ENCODE measurements at places on chromosomes 1 and 21. TPM values are rescaled to one million over a fixed set of nuclear protein-coding genes. Genes with fewer than 3 reads are reported as not detected.

GRCh38 chr1:31299365-31299764 is 2.5 kb downstream of the ZCCHC17 start:
- no peak for DNase-seq

GRCh38 chr1:88581703-88582102 is 102.4 kb upstream of the PKN2 start:
- DNase-seq = no peak

DNA sequence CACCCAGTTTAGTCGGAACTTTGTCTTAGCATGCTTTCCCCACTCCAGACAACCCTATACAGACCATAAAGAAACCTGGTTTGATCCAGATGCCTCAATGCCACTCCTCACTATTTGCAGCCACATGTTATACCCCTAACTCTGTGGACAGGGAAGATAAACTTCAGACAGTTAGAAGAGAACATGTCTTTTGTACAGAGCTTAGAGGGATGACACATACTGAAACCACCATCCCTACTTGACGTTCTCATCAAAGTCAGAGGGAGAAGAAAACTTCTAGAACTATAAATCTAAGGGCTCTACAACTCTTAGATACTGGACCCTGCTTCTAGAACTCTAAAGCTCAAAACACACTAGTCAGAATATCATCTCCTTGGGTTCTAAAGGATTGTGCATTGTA is 3.7 kb downstream of the SYT6 start:
- no peak for DNase-seq

GRCh38 chr1:70458131-70458530 is 47.1 kb downstream of the CTH start:
- DNase-seq = no peak

GRCh38 chr1:195434566-195435203 is 1173.6 kb downstream of the KCNT2 start:
- no peak for DNase-seq

DNA sequence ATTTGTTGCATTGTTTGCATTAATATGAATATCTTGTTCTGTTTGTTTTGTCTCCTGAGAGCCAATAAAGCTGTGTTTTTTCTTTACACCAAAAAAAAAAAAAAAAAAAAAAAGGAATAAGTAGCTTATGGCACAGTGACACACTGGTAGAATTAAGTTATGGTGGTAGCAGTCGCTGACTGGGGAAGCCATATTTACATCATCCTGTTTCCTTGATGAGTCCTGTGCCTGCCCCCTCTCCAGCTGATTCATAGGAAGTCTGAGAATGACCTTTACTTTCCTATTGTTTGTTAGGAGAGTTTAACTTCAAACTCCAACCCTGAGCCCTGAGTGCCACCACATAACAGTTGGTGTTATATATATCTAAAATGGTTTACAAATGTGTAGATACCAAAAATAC is 62.2 kb downstream of the OBSCN start:
- no peak for DNase-seq

DNA sequence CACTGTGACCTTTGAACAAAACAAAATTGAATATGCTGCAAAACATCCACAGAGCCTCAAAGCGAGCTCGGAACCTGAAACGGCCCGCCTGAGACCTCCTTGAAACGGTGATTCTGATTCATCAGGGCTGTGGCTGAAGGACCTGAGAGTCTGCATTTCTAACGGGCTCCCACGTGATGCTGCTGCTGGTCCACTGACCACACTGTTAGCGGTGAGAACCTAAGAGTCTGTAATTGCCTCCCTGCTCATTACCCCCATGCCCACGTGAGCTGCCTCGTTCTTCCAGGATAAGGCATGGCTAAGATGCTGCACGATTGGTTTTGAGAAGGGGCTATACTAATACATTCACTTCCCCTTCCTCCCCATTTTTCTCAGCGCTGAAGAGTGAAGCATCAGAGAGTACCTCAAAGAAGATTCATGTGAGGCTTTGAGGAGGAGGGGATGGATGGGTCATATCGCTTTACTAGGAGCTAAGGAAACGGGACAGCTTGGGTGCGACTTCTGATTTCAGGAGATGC is 9.7 kb downstream of the TLR5 start:
- DNase-seq = no peak

DNA sequence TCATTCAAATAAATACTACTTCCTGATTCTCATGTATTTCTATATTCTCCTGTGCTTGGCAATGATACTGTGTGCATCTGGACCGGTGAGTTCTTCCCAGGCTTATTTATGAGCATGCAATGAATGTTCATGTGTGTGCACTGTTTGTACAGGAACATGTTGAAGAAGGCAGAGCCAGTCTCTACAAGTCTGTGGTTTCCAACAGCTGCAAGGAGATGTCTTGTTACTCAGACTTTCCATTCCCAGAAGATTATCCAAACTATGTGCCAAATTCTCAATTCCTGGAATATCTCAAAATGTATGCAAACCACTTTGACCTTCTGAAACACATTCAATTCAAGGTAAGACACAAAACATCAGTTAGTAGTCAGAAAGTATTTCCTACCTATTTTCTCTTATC is 19.1 kb downstream of the FMO1 start:
- no peak for DNase-seq

GRCh38 chr1:167776616-167777268 is 55.0 kb downstream of the MPZL1 start:
- DNase-seq = no peak

Gene ILDR2
- 14.4 TPM for total RNA-seq

- no peak for DNase-seq
These were observed 577.0 kb downstream of the LMO4 start for GRCh38 chr1:87905651-87906050.

GRCh38 chr21:29718081-29718815 is 221.5 kb downstream of the GRIK1 start:
- no peak for DNase-seq

- no peak for DNase-seq
These were observed 229.7 kb upstream of the IRF2BP2 start for GRCh38 chr1:234839663-234840062.

DNA sequence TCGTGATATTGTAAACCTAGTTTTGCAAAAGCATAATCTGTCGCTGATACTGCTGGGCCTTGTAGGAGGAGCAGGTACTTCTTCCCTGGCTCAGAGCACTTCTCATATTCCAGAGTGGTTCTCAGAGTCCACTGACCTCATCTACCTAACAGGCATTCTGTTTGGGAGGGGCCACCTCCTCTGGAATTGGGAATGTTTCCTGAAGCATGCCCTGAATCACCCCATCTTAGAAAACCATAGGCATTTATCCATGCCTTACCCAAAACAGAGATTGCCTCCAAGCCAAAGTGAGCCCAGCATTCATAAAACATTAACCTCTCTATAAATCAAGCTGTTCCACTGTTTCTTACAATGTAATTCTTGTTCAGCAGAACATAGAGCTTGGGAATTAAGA is 35.1 kb downstream of the SLC44A3 start:
- DNase-seq = no peak

DNA sequence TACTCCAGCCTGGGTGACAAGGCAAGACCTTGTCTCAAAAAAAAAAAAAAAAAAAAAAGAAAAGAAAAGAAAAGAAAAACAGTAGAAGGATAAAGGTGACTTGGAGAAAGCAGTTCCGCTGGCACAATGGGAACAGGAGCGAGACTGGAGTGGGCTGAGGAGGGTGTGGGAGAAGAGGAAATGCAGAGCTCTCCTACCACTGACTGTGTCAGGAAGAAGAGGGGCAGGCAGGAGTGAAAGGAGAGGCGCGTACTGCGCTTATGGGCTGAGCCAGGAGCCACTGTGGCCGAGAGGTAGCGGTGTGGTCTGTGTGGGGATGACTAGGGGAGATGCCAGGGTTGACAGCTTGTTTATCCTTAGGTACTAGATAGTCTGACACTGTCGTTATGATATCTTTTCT is 6.4 kb upstream of the PROK1 start:
- DNase-seq = no peak

Gene RUNX3
- total RNA-seq = 133 TPM

GRCh38 chr1:158257888-158258287 is 3.7 kb downstream of the CD1A start:
- DNase-seq = no peak

- DNase-seq = no peak
These were observed 16.9 kb downstream of the MATN1 start for GRCh38 chr1:30706528-30706927.

GRCh38 chr1:16376971-16377370 is 9.9 kb downstream of the SZRD1 start:
- no peak for DNase-seq

DNA sequence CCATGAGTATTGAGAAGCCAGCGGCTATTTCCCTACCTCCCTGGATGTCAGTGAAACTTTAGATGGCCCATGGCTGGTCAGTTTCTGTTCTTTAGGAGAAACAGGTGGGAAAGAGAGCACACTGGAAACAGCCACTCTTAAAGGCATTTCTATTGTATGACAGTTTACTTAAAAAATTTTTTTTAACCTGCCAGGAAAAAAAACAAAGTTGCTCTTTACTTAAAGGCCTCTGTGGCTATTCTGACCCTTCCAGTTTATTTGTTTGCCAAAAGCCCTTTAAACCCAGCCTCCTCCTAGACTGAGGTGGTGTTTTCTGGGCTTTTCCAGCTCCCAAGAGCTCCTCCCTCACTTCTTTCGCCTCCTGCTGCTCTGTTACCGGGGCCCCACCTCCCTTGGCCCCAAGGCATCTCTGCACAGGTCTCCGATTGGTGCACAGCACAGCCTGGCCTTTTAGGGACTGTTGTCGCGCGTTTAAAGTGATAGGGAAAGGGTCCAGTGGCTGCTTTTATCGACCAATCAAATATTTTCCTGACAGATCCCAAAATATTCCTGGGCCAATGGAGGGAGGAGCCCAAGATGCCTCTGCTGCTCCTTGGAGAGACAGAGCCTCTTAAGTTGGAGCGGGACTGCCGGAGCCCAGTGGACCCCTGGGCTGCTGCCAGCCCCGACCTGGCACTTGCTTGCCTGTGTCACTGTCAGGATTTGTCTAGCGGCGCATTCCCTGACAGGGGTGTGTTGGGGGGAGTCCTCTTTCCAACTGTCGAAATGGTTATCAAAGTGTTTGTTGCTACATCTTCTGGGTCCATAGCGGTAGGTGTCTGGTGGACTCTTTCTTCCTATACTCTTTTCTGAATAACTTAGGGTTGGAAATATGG is at the start of gene SH3BGR:
TSS of gene SH3BGR (plus strand) at position 639 of the 875 bp plus-strand sequence. CDS start at position 766, 127 bp downstream.
- DNase-seq = no peak

Gene TTC22
- total RNA-seq = 2.3 TPM

DNA sequence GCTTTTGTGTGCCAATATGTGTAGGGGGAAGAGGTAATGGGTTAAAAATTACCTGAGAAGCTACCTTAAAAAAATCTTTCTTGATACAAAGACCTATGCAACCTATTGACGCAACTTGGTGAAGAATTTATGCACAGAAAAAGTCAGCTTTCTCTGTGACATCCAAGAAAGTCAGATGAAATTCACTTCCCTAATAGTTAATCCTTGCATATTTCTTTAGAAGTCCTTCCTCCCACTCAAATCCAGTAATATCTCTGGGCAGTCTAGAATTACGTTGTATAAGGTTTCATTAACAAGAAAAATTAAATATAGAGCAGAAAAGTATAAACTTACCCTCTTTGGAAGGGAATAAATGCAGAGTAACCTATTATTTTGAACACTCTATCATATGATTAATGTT is 2.9 kb downstream of the UBAP2L start:
- DNase-seq = no peak

Gene HSPA6
- total RNA-seq = 0.59 TPM

Gene ERICH3
- total RNA-seq = not detected

Gene RASSF5
- total RNA-seq = 221 TPM

GRCh38 chr1:213925531-213926182 is 62.1 kb upstream of the PROX1 start:
- DNase-seq = no peak

- DNase-seq = no peak
These were observed 38.3 kb downstream of the PAFAH2 start for GRCh38 chr1:25959611-25960010.

DNA sequence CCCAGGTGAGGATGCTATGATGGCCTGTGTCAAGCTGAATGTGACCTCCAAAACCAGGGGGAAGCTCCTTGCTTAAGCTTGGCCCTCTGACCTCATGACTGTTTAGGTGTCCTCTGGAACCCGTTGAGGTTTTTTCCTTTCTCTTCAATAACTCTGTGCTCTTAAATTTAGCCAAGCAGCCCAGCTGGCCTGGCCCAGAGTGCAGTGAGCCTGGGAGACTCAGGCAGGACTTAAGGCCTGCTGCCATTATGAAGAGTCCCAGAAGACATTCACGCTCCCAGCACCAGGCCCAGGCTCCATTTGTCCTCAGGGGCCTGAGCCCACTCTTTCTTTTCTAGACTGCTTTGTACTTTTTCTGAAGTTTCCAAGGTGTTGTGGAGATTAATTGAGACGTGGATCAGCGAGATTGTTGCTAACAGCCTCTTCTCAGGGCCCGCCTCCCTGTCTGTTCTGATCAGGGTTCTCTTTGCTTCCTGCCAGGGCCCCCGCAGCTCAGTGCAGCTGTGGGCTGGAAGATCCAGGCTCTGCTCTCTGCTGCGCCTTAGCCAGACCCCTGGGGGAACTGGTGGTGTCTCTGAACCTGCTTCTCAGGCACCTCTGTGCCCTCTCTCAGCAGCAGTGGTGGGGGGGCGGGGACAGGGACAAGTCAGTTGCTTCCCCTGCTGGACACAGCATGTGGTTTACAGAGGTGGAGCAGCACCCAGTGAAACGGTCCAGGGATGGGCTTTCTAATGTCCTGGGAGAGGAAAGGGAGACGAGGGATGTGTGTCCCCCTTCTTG is 124.2 kb downstream of the GRIK3 start:
- no peak for DNase-seq

DNA sequence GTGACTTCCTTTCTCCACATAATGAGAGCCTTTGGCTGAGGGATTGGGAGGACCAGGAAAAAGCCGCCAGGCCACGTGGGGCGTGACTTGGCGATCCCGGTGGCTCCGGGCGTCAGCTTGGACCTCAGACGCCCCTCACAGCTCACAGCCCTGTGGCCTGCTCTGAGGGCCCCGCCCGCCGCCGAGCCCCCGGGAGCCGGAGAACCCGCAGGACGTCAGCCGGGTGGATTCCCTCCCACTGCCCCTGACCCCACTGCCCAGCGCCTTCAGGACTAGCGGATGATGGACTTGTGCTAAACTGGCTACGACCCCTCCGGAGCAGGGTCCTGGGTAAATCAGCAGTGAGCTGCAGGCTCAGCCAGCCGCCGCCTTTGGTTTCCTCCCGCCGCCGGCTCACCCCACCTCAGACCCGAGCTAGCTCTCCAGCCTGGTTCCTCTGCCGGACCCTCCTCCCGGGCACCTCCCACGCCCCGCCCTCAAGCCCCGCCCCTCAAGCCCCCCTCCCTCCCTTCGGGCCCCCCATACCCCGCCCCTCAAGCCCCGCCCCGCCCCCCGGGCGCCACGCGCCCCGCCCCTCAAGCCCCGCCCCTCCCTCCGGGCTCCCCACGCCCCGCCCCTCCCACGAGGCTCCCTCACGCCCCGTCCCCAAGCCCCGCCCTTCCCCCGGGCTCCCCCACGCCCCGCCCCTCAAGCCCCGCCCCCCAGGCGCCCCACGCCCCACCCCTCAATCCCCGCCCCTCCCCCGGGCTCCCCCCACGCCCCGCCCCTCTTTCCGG is 10.0 kb upstream of the FAAP20 start:
- DNase-seq = no peak

Gene ACADM
- total RNA-seq = 53.2 TPM

Gene C2CD2
- 10.2 TPM for total RNA-seq

Data from activated T-helper 1 cell treated with anti-CD3 and anti-CD28 coated beads, Interleukin-12 subunit alpha, Interleukin-12 subunit beta, Interleukin-2, Interleukin-4 antibody, amounts not matched to agents 30 ng/mL and 10 ng/mL and 1 ng/mL, durations not matched to agents 14 hours and 24 hours and 36 hours (primary cell).